ENCODE measurements at places on chromosomes 6 and 20.

- no peak for DNase-seq
Measured at GRCh38 chr6:113381959-113382358, 475.2 kb upstream of the MARCKS start.

DNA sequence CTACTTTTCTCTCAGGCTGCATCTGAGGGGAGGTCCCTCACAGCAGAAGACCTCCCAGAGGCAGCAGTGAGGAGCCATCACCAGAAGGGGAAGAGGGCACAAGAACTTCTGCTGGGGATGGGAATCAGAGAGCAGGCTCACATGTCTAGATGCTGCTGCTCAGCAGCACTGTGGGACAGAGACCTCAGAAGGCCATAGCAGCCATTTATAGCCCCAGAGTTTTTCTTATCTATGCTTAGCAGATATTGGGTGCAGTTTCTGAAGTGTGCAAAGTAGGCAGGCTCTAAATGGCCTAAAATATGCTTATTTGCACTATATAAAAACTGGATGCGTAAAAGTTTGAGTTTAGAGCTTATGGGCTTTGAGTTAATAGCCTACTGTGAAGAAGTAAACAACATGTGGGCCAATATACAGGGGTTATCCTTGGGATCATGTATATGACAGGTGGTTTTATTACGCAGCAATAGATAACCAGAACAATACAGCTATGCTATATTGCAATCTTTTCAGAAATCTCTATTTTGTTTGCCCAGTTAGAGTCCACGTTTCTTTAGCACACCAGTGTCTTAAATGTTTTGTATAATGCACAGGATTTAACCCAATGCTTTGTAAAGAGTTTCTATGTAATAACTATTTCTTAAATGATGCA lies 60.2 kb upstream of the TMEM244 start:
- DNase-seq = no peak

DNA sequence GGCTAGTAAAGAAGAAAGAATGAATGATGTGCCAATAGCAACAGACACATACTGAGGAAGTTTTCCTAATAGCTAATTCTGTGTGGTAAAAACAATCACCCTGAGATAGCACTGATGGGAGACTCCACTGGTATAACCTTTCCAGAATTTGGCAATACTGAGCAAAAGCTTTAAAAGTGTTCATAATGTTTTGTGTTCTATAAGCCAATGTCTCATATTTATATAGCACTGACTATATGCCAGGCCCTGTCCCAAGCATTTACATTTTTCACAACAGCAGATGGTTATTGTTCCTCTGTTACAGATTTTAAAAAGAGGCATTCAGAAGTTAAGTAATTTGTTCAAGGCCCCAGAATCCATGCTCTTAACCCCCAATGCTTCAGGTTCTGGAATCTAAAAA lies 108.0 kb upstream of the DST start:
- no peak for DNase-seq

DNA sequence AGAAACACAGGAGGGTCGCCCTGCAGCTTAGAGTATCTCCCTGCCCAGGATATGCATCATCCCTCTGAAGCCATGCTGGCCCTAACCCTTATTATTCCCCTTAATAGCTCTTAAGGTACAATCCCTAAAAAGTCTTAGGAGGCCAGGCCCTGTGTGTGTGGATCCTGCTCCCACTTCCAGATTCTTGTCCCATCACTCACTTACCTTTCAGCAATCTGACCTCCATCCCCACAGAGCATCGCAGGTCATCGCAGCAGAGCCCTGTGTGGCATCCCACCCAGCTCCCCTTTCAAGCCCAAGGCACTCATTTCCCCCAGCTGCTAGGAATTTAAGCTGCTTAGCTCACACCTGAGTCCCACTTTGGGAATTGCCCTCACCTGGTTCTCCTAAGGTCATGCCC lies 223.8 kb upstream of the SMLR1 start:
- no peak for DNase-seq

DNA sequence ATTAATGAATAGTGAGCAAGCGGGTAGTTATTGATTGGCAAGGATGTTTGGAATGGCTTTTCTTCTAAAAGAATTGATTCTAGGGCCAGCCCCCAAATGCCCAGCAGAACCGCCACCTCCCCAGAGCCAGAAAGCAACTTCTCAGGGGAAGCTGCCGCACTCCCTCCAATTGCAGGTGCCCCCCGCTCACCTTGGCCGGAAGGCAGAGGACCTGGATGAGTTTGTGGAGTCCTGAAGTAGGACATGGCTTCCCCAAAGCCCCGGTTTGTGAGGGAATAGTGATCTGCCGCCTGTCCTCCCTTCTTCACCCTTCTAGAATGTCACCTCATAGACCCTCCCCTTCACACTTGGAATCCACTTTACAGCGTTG lies at the start of gene SPATA25:
Gene SPATA25, minus strand, starts transcription at position 277 of the 370 bp plus-strand sequence. Its CDS starts 32 bp downstream, at position 245.
- DNase-seq = no peak

- no peak for DNase-seq
Measured at GRCh38 chr20:6381887-6382286, 259.1 kb upstream of the FERMT1 start.

GRCh38 chr6:22925304-22925835 lies 356.0 kb downstream of the HDGFL1 start:
- no peak for DNase-seq

DNA sequence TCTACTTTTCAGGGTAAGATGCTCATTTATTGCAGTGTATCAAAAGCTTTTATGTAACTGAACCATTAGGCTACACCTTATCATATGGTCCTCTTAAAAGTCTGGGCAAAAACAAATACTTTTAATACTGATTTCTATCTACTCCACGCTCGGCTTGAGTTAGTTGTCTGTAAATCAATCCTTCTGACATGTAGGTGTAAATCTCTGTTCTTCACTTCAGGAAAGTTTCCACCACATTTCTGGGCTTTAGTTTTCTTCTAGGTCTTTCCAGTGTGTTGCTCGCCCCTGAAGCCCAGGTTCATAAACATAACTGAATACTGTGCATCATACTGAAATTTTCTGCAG lies 89.2 kb upstream of the RNF217 start:
- no peak for DNase-seq

DNA sequence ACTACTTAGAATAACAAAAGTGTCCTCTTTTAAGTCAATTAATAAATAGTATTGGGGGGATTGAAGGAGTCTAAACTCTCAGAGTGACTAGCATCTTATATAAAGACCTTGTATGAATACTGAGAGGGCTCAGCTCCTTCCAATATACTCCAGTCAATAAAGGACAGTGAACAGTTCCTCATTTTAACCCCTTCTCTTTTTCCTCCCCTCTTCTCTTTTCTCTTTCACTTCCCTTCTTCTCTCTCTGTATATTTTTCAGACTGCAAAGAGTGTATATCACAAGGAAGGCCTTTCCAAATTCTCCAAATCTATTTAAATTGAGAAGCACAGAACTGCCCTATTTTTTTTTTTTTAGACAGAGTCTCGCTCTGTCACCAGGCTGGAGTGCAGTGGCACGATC lies 99.5 kb downstream of the CD164 start:
- DNase-seq = no peak

- no peak for DNase-seq
Measured at GRCh38 chr6:122207794-122208193, 191.7 kb upstream of the HSF2 start.
